ENCODE measurements at places on chromosomes 5 and 9.

DNA sequence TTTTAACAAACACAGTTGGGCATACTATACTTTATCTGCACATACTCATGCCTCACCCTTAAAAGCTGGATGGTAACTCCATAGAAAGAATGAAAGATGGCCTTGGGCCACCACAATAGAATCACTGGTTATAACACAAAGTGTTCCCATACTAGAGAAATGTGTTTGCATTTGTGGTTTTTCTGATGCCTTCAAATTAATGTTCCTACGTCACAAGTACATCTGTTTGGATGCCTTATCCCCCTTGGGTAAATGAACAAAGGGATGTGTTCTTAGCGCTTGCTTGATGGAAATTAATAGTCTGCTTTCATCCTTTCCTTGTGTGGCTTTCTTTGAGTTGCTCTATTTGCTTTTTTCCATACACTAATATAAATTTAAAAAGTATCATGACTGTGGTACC, 291.1 kb upstream of the PDE4D start:
- no peak for DNase-seq

DNA sequence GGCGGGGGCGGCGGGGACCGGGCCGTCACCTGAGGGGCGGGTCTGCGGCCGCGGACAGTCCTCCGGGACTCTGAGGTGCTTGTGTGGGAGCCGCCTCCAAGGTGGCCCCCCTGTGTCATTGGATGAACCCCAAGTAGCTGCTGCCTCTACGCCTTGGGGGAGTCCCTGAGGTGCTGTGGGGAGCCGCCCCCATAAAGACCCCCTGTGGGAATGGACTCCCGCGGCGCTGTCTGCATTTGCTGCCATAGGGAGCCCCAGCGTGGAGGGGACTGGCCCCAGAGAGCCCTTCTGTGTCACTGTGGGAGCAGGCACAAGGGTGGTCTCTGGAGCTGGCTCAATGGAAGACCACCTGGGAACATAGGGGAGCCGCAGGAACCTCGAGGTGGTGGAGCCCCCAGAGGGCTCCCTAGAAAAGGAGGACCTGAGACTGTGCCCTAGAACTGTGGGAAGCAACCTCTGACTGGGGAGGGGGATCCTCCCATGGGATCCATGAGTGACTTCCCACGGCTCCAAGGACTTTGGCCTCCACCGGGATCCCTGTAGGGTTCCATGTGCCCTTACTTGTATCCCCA, 412 bp downstream of the PHF24 start:
- DNase-seq: no peak

DNA sequence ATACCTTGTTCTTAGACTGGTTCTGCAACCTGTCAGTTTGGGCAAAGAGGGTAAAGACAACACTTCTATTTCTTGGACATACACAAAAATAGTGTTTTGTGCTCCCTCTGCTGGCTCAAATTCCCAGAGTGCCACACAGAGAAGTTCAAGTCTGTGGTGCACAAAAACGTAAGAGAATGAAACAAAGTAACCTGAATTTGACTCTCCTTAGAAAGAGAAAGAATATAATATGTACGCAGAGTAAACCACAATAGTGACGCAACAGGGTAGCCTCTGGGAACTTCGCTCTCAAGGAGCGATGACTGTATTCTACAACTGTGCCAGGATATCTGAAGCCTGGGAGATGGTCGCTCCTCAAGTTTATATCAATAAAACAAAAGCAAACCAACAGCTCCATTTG, 18.5 kb downstream of the DDX31 start:
- DNase-seq: no peak

GRCh38 chr5:37109338-37109737, 139.8 kb downstream of the CPLANE1 start:
- no peak for DNase-seq

GRCh38 chr5:136212252-136212721, 19.3 kb upstream of the SMIM32 start:
- DNase-seq: peak; percentile 13

DNA sequence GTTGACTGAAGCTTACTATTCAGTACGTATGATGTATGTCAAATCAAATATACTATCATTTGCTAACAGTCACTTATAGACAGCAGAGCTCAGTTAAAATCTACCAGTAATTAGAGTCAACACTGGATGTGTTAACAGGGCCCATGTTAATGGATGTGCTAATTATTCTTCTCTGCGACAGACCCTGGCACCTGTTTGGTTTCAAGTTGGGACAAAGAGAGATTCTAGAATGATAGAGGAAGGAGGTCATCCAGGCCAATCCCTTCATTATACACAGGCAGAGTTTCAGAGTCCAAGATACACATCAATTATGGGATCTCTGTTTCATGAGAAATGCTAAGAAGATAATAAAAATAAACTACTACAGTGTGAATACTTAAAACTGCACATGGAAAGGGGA, 615.0 kb downstream of the ZNF608 start:
- no peak for DNase-seq

- no peak for DNase-seq
Measured at GRCh38 chr9:133233681-133234432, 24.8 kb upstream of the OBP2B start.

DNA sequence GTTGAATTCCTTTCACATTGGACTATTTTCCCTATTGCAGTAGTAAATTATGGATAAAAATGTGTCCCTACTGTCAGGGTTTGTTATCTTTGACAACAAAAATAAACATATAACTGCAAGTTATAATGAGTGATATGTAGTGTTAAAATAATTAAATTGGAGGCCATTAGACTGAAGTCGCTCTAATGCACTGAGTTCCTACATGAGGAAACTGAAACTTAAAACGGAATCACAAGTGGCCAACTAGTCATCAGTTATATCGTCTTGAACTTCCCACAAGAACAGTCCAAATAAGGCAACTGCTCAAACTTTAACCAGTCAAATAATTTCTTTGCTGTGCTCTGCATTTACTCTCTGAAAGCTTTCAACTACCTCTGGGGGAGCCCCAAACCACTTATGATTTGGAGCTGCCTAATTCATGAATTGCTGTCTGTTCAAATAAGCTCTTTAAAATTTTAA, 2.1 kb upstream of the IFT74 start:
- no peak for DNase-seq

- DNase-seq: no peak
Measured at GRCh38 chr5:8316608-8317280, 447.8 kb downstream of the MTRR start.

DNA sequence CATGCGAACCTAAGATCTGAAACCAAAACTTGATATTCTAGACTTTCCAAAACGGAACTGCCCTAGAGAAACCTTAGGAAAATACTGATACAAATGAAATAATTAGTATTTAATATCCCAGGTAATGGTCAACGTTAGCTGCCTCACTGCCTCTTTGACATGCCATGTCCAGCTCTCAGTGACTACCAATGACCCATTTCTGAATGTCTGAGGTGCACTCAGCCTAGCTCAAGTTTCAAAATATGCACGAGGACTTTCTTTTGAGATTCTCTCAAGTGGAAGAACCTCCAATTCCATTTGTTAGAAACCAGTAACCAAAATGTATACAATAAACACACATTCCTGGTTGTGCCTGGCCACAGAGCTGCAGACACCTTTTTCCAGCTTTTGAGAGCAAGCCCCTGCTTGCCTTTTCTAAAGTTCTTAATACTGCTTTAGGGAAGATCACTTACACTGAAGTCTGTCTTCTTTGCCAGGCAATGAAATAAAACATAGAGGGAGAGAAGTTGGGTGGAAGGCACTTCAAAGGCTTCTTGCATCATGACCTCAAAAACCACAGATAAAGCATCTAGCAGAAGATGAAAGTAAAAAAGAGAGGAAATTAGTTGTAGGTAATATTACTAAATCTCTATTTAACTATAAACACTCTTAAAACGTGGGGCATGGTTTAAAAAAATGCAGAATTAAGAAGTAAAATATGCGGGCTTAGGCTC, 87.9 kb downstream of the MRPS27 start:
- DNase-seq: no peak

DNA sequence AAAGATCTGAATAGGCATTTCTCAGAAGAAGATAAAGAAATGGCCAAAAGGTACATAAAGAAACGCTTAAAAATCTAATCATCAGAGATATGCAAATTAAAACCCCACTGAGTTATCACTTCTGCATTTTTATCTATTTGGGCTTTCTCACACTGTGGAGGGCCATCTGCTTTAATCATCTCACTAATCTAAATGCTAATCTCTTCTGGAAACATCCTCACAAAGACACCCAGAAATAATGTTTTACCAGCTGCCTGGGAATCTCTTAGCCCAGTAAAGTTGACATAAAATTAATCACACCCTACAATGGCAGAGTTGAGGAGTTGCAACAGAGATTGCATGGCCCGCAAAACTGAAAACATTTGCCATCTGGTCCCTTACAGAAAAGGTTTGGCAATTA, 407.9 kb upstream of the CYLC2 start:
- DNase-seq: no peak

DNA sequence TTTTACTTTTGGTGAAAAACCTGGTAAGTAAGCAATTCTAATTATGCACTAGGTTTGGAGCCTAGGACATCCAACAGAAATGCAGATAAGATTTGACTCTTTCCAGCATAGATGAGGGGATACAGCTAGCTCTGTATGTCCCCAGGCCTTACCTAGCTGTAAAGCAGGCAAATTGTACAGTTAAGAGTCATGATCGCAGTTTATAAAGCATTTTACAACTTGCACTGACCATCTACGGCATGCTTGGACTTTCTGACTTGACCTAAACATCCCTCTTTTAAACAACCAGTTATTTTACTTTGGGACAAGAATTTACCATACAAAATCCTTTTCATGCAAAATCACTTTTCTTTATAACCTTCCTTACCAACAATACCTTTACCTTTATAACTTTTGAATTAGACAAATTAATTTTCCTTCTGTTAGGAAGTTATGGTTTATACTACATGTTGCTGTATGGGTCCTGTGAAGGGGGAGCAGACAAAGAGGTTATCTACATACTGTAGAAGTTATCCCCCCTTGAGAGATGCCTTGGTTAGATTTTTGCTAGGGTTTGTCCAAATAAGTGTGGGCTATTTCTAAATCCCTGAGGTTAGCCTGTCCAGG, 36.8 kb downstream of the FGD3 start:
- no peak for DNase-seq

Data from stimulated activated CD8-positive, alpha-beta memory T cell treated with anti-CD3 and anti-CD28 coated beads, Interleukin-4, amount 100 ng/mL, for 1 hour (primary cell).